ENCODE measurements at places on chromosomes 16 and 17. TPM values are rescaled to one million over a fixed set of nuclear protein-coding genes. Genes with fewer than 3 reads are reported as not detected.

The UNC13D gene
- total RNA-seq, result 52.5 TPM

The TP53TG3 gene
- not detected for total RNA-seq

The PLCG2 gene
- 574 TPM for total RNA-seq

The FBXW10B gene
- total RNA-seq, result 0.26 TPM

The ZNF469 gene
- total RNA-seq, result not detected

The RILP gene
- total RNA-seq, result 1.7 TPM

The HS3ST4 gene
- total RNA-seq, result not detected

The CA4 gene
- not detected for total RNA-seq

The TAC4 gene
- total RNA-seq, result not detected

The LRRC46 gene
- 2.8 TPM for total RNA-seq

The SLC5A2 gene
- not detected for total RNA-seq

The MT1M gene
- not detected for total RNA-seq

Measured in Karpas-422 (cell line).